Stimulated activated CD8-positive, alpha-beta memory T cell treated with anti-CD3 and anti-CD28 coated beads, Interleukin-7, amount 100 ng/mL, for 1 hour (primary cell): ENCODE measurements at places on chromosomes 11 and 22.

GRCh38 chr11:104991994-104992393 is 23.6 kb upstream of the CASP4 start:
- no peak for DNase-seq

GRCh38 chr22:50303848-50304527 is 3.5 kb downstream of the PLXNB2 start:
- no peak for DNase-seq

- no peak for DNase-seq
Measured at GRCh38 chr11:128375961-128376360, 211.4 kb downstream of the ETS1 start.

DNA sequence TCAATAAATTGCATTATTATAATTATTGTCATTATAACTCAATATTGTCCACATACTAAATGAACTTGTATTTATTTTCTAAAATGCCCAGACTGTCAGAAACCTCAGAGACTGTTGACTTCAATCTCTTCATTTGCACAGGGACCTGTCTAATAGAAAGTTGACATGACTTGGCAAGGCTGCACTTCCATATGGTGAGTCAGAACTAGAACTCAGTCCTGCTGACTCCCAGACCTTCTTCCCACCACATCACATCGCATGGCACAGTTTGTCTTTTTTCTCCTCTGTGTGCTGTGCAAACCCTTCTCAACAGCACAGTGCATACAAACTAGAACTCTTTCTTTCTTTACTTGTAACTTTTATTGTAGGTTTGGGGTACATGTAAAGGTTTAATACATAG is 215.1 kb upstream of the BLID start:
- DNase-seq = no peak

GRCh38 chr22:40258501-40258915 is 80.8 kb downstream of the TNRC6B start:
- no peak for DNase-seq

GRCh38 chr11:73998846-73999575 is 9.9 kb downstream of the UCP3 start:
- no peak for DNase-seq

GRCh38 chr22:17013396-17014100 is 5.5 kb upstream of the GAB4 start:
- DNase-seq = no peak

DNA sequence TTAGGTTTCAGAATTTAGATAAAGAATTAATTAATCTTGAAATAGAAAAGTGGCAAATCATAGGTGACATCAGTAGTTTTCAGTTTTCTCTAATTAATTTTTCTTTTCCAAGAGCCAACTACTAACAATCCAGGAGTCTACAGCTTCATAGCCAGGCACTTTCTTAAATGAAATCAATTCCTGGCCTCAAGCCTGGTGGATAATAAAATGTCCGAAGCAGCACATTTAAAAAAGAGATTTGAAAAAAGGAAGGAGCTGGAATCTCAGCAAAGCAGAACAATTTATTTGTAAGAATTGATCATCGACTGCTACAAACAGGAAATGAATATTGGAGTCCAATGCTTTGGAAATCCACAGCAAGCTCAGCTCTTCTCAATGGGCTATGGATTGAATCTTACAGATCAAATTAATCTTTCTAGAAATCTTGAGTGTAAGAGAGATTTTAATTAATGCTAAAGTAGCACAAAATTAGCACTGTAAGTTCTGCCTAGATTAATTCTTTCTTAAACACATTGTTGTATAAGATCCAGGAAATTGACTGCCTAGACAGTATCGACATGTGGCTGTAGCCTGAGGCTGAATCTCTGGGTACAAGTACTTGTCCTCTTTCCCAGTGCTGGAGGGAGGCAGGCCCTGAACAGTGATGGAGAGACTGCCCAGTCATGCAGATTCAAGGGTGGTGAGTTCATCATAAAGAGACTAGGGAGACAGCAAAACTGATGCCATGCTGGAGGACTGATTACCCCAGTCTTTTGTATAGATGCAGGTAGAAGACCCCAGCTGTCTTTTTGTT is 167.8 kb upstream of the POU2AF2 start:
- DNase-seq = no peak

- DNase-seq = no peak
Measured at GRCh38 chr11:79414041-79414440, 26.8 kb downstream of the TENM4 start.

GRCh38 chr11:86888164-86889000 is 66.8 kb downstream of the FZD4 start:
- no peak for DNase-seq

- no peak for DNase-seq
Measured at GRCh38 chr22:50737728-50738648, at the start of gene ACR. Gene ACR (plus strand): TSS chr22:50738204. CDS start chr22:50738236, 32 bp downstream.
